Kidney glomerular epithelial cell (primary cell): ENCODE measurements at places on chromosomes 5 and 9.

DNA sequence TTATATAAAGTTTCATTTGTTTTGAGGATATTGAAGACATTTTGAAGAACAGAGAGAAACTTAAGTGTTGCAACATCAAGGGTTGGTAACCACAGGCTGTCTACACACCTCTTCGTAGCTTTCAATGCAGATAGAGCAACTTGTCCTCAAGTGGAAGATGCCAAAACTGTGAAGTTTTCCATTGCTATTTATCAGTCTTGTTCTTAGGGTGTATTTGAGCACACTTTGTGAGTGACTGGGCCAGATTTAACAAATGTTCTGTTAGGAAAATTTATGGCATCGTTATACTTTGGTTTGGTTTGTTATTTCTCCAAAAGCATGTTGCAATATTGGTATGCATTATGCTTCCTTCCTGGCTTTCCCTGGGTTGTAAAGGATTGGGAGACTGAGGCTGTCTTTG is 31.6 kb downstream of the NNT start:
- DNase-seq: no peak

GRCh38 chr9:365436-365835 is 150.8 kb downstream of the DOCK8 start:
- no peak for DNase-seq

GRCh38 chr5:155727512-155728145 is 599.3 kb upstream of the SGCD start:
- DNase-seq: peak; percentile 37

DNA sequence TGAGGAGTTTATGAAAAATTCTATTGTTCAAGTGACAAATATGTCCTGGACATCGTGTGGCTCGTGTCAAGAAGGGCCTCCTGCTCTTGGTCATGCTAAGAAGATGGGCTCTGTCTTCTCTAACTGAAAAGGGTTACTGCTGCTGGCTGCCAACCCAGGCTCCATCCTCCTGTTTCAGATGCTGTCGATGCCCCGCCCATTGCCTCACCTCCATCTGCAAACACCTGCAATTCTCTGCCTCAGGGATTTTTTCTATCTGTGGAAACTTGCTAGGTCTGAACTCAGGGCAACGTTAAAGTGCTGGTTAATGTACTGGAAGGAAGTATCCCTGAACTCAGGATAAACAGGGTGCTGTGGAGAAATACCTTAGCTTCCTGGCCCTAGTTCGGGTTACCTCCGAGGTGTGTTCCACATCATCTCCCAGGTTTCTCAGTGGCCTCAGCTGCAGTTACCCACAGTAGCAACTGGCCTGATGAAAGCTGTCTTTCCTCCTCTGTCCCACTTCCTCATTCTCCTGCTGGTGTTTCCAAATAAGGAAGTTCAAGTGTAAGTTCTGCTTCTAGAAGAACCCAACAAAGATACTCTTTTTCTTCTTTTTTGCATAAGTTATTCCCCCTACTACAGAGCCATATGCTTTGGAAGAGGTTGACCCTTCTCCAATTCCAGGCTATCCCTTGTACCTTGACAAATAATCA is 151.7 kb upstream of the SMIM23 start:
- no peak for DNase-seq

DNA sequence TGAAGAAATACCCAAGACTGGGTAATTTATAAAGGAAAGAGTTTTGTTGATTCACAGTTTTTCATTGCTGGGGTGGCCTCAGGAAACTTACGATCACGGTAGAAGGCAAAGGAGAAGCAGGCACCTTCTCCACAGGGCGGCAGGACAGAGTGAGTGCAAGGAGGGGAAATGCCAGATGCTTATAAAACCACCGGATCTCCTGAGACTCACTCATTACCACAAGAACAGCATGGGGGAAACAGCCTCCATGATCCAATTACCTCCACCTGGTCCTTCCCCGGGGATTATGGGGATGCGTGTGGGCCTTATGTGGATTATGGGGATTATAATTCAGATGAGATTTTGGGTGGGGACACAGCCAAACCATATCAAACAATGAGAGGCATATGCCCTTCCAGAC is 18.5 kb upstream of the RORB start:
- no peak for DNase-seq

DNA sequence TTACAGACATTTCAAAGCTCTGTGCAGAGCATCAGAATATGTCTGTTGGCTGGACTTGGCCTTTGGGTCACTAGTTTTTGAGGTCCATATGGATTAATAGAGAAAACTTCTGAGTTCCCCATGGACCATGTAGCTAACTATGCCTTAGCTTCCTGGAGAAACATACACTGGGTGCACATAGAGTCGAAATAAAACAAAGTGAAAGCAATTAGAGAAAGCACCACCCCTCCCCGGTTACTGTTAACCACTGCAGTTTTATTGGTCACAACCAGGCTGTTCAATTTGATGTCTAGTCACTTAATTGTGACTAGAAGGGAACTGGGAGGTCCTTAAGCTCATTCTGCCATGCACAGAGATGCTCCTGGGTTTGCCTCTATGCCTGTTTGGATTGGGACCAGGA is 4.2 kb downstream of the FAM240B start:
- DNase-seq: no peak

DNA sequence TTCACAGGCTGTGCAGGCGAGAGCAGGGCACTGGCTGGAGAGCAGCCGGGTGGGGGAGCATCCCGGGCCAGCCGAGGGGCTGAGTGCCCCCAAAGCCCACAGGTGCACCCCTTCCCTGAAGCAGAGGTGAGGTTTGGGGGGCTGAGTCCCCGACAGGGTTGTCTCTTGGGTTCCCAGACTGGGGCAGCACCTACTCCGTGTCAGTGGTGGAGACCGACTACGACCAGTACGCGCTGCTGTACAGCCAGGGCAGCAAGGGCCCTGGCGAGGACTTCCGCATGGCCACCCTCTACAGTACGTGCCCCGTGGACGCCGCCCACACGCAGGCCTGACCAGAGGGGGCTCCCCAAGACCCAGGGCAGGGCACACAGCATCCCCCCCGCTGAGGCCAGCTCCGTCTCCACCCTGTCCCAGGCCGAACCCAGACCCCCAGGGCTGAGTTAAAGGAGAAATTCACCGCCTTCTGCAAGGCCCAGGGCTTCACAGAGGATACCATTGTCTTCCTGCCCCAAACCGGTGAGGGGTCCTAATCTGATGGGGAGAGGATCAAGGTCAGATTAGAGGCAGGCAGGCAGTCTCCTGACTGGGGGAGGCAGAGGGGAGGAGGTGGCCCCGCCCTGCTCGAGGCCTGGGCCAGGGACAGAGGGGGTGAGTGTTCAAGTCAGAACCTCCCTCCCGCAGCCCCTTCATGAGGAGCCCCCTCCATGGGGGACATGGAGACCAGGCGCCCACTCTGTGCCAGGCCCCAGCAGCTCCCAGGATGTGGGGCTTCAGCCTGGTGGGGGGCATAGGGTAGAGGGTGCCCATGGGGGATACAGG is 2.7 kb downstream of the PTGDS start:
- no peak for DNase-seq

GRCh38 chr9:116692616-116693015 is 5.5 kb downstream of the TRIM32 start:
- DNase-seq: no peak

DNA sequence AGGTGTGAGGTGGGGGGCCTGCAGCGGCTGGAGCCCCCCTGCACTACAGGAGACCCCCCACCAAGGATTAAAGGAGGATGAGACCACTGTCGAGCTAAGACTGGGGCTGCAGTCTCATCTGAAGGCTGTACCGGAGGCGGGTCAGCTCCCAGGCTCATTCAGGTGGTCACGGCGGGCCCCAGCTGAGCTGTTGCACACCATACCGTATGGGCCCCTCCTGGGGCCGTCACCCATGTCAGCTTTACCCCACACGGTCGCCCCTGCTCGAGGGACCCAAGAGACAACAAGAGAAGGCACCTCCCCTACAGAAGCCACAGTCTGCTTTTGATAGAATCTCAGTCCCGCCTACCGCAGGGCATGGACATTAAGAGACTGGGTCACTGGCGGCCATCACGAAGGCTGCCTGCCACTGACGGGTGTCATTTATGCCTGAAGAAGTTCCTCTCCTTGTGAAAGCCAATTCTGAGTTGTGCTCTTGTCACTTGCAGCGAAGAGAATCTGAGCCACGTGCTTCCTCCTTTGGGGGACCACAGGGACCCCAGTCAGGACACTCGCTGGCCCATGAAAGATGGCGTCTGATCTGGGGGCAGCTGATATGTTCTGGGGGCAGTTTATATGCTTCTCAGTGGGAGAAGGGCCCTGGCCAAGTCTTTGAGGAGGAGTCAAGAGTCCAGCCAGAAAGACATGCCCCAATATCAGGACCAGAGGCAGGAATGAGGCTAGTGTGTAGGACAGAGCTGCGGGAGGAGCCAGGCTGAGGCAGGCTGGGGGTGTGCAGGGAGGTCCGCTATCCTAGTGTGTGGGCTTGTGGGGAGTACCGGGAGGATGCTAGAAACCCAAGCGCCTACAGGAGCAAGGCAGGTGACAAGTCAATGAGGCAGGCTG is 102.4 kb downstream of the ZNF354C start:
- no peak for DNase-seq

- DNase-seq: no peak
Measured at GRCh38 chr9:133848471-133849109, 110.4 kb upstream of the SARDH start.

DNA sequence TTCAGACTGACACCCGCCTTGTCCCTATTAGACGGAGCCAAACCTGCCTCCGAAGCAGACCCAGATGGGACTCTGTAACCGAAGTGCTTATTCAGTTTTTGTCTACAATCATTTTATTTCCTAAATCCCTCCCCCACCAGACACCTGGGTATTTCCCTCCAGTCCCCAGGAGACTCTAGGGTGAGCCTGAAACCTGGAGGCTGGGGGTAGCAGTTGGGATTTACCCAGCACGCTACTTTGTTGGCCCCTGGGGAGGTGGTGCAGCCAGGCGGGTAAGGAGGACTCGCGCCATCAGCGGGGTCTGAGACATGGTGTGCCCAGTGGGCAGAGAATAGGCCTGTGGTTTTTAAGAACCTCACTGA is 1.3 kb upstream of the LHX2 start:
- DNase-seq: no peak

GRCh38 chr9:100217536-100217935 is 118.5 kb downstream of the INVS start:
- no peak for DNase-seq

DNA sequence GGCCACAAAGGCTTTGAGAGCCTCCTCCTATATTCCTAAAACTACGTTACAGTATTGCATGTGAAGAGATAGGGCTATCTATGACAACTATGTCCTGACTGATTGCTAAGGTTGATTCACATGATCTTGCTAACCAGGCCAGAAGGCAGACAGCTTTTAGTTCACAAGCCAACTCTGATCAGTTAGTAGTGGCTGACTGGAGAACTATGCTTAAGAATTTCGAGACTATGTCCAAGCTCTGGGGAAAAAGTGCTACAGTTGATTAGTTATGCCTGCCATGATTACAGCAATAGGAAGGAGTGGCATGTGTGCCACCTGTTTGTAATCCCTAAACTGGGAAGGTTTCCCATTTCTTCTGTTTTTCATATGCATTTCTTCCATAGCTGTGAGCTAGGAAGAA is 223.4 kb downstream of the DOCK8 start:
- no peak for DNase-seq

- no peak for DNase-seq
Measured at GRCh38 chr5:29262339-29263123, 1931.0 kb upstream of the CDH6 start.

- DNase-seq: no peak
Measured at GRCh38 chr9:93677048-93677571, 100.7 kb downstream of the PHF2 start.

GRCh38 chr5:115507681-115508080 is 36.9 kb downstream of the FEM1C start:
- peak; percentile 55 for DNase-seq

GRCh38 chr5:115806986-115807653 is 9.3 kb downstream of the CDO1 start:
- DNase-seq: no peak

- DNase-seq: no peak
Measured at GRCh38 chr5:139543423-139543991, 17.6 kb upstream of the UBE2D2 start.

DNA sequence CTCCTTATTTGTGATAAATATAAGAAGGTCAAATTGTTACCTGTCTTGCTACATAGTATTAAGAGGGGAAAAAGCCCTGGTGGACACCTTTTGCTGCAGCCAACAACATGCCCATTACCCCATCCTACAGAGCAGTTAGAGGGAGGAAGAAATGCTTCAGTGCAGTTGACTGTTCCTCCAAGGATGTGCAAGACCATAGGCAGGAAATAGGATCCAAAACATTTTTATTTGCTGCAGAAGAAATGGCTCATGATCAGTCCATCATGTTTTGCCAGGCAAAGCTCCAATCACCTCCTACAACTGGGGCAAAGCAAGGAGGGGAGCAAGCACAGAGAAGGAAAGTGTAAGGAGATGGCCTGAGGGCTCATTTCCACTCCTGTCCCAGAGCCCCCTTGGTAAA is 399.1 kb upstream of the PIK3R1 start:
- DNase-seq: no peak

DNA sequence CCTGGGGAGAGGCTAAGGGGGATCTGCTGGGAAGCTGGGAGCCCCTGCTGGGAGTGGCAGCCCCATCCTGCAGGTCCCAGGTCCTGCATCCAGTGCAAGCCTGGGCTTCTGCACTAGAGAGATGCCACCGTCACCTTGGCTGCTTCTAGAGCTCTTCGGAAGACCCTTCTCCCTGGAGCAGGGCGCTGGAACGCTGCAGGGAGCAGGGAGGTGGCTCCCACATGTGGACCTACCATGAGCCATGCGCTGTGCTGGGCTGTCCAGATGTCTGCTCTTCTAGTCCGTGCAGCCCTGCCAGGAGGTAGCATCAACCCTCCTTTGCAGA is 90.9 kb upstream of the PHYKPL start:
- DNase-seq: no peak

GRCh38 chr9:75112789-75113188 is 24.5 kb downstream of the OSTF1 start:
- DNase-seq: no peak
